Stimulated activated CD8-positive, alpha-beta memory T cell treated with anti-CD3 and anti-CD28 coated beads, Interleukin-7, amount 100 ng/mL, for 24 hours (primary cell): ENCODE measurements at places on chromosomes 1 and 21.

DNA sequence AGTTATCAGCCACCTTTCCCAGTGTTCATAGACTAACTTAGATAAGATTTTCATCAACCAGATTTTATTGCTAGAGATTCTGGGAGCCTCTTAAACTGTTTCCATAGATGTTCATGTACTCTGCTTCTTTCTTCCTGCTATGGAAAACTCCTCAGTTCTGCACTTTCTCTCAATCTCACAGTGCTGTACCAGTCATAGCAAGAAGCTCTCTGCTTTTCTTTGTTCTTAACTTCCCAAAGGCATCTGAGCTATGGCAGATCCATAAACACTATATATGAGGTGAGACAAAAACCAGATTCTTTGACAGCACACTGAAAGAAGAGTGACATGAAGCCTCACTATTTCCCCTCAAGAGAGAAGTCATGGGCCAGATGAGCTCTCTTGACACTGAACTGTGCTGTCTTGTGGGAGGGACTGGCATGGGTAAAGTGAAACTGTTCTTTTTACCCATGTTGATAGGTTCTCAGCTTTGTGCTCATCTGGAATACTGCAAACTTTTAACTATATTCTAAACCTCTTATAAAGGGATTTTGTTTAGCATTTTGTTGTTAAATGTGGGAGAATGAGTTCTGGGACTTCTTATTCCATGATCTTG is 64.2 kb upstream of the LYPLAL1 start:
- DNase-seq, result no peak

- DNase-seq, result no peak
These were observed 60.5 kb upstream of the PRMT6 start for GRCh38 chr1:106995970-106996369.

- DNase-seq, result no peak
These were observed 98.7 kb downstream of the SUSD4 start for GRCh38 chr1:223264983-223265908.

- peak; percentile 52 for DNase-seq
These were observed 72.1 kb downstream of the SKI start for GRCh38 chr1:2300004-2300771.

- no peak for DNase-seq
These were observed 120.7 kb upstream of the JUN start for GRCh38 chr1:58904299-58905125.

GRCh38 chr1:30381671-30382365 is 341.6 kb downstream of the MATN1 start:
- DNase-seq, result no peak

DNA sequence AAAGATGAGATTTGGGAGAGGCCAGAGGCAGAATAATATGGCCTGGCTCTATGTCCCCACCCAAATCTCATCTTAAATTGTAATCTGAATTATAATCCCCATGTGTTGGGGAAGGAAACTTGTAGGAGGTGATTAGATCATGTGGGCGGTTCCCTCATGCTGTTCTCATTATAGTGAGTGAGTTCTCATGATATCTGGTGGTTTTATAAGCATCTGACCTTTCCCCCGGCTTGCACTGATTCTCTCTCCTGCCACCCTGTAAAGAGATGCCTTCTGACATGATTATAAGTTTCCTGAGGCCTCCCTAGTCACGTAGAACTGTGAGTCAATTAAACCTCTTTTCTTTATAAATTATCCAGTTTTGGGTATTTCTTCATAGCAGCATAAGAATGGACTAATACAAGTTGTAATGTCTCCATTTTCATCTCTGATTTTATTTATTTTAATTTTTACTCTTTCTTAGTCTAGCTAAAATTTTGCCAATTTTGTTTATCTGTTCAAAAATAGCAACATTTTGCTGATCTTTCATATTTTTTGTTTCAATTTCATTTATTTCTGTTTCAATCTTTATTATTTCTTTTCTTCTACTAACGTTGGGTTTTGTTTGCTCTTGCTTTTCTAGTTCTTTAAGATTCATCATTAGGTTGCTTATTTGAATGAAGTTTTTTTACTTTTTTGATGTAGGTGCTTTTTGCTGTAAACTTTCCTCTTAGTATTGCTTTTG is 67.0 kb upstream of the ZRANB2 start:
- no peak for DNase-seq

- no peak for DNase-seq
These were observed 41.8 kb downstream of the S100B start for GRCh38 chr21:46562964-46563607.

- DNase-seq, result no peak
These were observed 140.6 kb upstream of the GRIK3 start for GRCh38 chr1:37174876-37175275.

DNA sequence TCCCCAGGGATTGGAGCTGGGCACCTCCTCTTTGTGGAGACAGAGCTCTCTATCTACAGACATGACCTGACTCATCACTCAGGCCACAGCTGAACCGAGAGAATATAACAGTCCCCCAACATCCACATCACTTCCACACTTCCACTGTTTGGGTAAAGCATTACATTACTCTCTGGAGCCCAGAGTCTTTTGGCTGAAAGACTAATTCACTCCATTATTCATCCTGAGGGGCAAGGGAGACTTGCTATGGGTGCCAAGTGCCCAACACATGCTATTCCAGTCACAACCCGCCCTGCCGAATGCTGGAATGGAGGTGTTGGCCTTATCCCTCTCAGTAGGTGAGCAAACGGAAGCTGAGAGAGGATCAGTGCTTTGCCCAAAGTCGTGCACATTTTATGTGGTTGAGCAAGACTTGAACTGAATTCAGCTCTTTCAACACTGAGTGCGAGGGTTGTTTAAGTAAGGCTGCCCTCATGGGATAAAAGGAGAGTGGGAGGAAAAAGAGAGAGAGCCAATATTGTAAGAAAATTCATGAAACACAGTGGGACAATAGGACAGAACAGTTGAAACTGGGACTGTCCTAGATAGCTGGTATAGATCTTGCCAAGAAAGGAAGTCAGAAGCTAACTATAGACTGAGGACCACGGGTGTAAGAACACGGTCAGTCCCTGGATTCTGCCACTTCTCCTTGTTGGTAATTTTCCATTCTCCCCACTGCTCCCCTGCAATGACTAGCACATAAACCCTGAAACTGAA is 13.5 kb upstream of the CHI3L1 start:
- DNase-seq, result no peak

- no peak for DNase-seq
These were observed 14.2 kb upstream of the PCBP3 start for GRCh38 chr21:45629046-45629981.

DNA sequence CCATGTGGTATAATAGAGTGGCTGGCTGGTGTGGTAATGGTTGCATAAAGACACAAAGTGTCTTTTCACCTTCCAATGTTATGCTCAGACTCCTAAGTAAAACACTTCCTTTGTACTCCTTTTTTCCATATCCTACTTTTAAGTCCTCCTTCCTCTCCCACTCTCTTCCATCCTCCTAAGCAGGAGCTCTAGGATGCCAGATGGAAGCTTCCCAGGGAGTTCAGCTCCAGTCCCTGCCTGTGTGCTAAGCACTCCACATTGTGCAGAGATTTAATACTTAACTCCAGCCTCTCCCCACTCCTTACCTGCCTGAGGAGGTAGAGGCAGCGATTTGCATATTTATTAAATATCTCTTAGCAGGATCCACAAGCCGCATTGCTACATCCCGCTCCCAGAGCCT is 60.5 kb upstream of the IGSF21 start:
- no peak for DNase-seq

GRCh38 chr1:192539297-192540092 is 36.1 kb upstream of the RGS1 start:
- DNase-seq, result no peak

- no peak for DNase-seq
These were observed 26.6 kb downstream of the IL6R start for GRCh38 chr1:154431586-154432373.

DNA sequence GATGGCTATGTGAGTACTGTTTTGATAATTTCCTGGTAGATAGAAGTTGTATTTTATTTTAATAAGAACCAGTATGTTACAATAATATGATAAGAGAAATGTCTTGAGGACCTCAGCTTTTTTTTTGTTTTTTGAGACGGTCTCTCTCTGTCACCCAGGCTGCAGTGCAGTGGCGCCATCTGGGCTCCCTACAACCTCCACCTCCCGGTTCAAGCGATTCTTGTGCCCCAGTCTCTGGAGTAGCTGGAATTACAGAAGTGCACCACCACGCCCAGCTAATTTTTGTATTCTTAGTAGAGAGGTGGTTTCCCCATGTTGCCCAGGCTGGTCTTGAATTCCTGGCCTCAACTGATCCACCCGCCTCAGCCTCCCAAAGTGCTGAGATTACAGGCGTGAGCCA is 968.1 kb upstream of the ADGRL4 start:
- no peak for DNase-seq

DNA sequence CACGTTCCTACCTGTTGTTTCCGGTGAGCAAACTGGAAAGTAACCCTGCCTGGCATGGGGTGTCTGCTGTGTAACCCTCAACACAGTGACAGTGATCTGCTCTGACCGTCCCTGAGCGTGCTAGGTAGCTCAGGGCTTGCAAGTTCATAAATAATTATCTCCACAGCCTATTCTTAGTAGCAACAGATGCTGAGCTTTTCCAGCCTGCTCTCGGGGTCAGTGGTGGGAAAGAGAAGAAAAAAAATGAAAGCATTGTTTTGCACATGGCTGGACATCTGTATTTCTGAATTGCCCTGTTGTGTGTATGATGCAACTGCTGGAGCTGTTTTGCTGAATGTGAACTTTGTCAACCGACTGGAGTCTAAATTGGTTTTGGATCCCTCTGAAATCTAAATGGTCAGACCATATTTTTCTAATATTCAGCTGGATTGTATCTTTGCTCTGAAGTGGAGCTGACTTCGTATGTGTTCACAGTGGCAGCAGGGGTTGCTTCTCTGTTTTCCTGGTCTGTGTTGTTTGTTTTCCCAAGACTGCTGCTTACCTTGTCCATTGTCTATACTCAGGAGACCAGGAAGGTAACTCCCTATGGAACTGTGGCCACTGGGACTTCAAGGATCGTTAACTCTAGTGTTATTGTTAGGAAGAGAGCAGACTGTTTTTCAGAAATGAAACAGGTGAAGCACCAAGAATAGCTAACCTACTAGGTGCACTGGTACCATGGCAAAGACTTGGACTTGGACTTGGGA is 27.0 kb downstream of the TGFB2 start:
- no peak for DNase-seq

DNA sequence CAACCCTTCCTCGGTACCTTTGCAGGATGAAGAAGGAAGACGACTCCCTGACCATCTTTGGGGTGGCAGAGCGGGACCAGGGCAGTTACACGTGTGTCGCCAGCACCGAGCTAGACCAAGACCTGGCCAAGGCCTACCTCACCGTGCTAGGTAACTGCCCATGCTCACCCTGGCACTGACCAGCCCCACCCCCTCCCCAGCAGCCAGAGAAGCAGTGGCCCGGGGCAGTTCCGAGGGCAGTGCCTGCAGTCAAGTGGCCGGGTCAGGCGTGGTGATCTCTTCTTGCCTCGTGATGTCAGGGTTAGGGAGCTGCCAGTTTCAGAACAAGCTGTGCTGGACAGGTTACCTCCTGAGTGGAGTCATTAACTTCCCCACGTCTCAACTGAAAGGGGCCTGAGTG is 66.4 kb upstream of the CNTN2 start:
- DNase-seq, result no peak

GRCh38 chr1:184387069-184387475 is 243 bp downstream of the C1orf21 start:
- no peak for DNase-seq

GRCh38 chr1:203147376-203147775 is 19.9 kb downstream of the ADORA1 start:
- no peak for DNase-seq

GRCh38 chr1:228007801-228008341 is 1.1 kb downstream of the WNT3A start:
- DNase-seq, result no peak

DNA sequence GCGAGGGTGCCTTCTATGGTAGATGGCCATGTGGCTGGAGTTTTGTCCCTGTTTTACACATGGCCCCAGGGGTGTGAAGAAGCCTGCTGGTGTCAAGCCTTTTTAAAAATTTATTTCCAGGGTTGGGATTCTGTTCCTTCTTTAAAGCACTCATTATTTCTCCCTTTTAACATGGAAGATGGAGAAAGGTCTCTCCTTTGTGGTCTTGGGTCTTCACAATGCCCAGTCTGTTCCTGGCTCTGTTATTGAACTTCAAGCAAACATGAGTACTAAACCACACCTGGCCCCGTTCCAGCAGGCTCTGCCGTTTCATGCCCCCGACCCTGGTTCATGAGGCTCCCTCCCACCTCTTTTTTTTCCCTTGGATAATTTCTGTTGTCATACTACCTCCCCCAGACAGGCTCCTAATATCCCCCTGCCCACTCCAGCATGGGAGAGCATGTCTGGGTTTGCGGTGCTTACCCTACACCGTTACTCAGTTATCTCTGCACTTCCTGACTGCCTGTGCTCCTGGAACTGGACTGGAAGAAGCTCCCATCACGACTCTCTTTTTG is 121.2 kb upstream of the KIAA0040 start:
- DNase-seq, result no peak

DNA sequence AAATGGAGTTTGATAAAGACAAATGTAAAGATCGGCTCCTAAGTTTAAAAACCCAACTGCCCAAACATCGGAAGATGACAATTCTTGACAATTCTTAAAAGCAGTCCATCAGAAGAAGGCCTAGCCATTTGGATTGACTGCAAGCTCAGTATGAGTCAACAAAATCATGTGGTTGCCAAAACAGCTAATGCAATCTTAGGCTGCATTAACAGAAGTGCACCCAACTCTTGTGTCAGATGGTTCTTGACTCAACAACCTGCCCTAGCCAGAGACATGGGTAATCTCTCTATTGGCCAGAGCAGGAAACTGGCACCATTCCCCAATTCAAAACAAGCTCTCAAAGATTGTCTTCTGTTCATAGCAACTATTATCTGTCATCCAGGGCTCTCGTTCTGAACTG is 9.9 kb upstream of the NCF2 start:
- DNase-seq, result no peak

GRCh38 chr1:241640867-241641622 is 876 bp upstream of the CHML start:
- no peak for DNase-seq

DNA sequence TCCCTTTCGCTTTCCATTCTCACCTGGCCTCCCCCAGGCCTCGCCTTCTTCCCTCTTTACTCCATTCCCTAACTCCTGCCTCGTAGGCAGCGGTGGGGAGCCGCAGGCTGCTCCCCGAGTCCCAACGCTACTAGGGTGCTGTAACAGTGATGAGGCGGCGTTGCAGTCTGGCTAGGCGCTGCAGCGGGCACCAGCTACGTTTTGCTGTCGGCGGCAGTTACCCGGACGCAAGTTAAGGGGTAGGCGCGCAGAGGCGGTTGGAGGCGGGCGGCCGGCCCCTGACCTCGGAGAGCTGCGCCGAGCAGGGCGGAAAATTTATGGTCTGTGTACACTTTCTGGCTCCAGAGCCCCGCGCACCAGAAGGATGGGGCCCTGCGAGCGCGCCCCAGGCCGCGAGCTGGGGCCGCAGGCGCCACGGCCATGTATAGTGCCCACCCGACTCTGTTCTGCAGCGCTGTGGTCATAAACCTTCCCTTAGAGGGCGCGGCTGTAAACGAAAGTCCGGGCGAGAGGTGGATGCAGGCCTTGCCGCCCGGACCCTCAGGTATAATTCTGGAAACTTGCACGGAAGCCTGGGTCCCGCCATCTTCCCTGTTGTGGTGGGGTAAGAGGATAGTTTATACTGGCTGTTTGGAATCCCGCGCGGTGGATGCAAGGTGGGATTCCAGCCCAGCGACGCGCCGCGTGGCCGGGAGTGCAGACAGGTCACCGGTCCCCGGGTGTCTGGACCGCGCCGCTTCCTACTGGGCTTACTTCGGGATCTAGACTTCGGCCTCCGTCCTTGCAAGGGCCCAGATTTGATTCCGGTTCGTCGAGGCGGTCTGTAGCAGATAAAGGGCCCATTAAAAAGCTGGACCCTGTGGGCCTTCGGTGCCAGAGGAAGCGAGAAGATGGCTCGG is 15.0 kb downstream of the HLX start:
- DNase-seq, result no peak

- no peak for DNase-seq
These were observed 19.3 kb downstream of the ITPKB start for GRCh38 chr1:226719596-226720387.
